HT1080 (cell line): ENCODE measurements at places on chromosomes 4 and X.

DNA sequence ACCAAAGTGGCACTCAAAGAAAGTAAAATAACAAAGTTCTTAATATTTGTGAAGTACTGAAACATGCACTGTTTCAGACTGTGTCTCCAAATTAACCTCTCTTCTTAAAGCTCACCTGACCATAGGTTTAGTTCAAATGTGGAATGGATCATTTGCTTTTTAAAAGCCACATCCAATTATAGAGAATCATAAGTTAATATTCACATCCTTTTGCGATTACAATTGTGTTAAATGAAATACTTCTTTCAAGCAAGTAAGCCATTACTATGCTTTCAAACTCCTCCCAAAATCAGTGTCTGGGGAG lies 95.3 kb upstream of the PTPN13 start:
- no peak for DNase-seq

- DNase-seq = no peak
Measured at GRCh38 chr4:87286970-87287369, 35.7 kb downstream of the HSD17B13 start.

GRCh38 chrX:37543324-37543723 lies 28.1 kb upstream of the LANCL3 start:
- no peak for DNase-seq

DNA sequence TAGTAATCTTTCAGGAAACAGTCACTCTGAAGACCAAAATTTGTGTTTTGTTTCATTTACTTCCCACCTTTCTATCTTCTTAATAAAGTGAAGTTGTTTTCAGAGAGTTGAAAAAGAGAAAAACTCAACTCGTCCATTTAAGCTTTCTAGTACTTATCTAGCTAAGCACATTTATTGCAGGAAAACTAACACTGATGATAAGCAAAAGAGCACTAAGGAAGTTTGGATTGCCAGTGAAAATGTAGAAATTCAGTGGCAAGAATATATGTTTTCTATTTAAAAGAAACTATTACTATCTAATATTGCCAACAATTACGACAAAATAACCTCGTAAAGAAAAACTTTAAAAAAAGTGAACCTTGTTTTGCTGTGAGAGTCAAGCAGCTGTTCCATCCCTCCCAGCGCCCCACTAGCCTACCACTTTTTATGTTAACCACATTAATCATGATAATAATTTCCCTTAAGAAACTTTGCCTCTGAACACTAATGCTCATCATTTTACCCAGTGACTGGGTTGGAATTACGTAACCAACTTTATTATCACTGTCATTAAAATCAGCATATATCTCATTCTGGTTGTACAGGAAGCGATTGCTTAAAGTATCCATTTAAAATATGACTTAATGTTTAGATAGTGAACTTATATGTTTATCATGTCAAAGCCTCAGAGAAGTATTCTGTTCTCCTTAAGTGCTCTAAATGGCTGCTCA lies 24.8 kb downstream of the SPRY1 start:
- DNase-seq = no peak

GRCh38 chr4:133555671-133556070 lies 406.6 kb downstream of the PCDH10 start:
- no peak for DNase-seq

DNA sequence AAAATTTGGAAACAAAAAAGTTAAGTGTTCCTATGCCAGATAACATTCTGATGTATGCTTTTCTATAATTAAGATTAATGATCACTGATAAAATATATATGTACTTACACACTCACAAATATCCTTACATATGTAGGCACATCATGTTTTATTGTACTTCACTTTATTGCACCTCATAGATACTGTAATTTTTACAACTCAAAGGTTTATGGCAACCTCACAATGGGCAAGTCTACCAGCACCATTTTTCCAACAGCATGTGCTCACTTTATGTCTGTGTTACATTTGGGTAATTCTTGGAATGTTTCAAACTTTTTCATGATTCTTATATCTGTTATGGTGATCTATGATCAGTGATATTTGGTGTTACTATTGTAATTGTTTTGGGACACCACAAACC lies 57.8 kb upstream of the GPRIN3 start:
- no peak for DNase-seq

DNA sequence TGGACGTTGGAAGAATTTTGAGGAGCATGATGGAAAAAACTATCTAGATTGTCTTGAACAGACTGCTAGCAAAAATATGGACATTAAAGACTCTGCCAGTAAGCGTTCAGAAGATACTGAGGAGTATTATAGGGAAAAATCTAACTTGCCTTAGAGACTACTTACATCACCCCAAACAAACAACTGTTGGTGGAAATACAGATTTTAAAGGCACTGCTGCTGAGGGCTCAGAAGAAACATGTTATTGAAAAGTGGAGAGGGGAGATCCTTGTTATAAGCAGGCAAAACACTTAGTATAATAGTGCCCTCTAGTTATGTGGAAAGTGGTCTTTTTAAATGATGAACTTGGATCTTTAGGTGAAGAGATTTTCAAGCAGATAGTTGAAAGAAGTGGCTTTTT lies 29.2 kb downstream of the MAD2L1 start:
- no peak for DNase-seq

DNA sequence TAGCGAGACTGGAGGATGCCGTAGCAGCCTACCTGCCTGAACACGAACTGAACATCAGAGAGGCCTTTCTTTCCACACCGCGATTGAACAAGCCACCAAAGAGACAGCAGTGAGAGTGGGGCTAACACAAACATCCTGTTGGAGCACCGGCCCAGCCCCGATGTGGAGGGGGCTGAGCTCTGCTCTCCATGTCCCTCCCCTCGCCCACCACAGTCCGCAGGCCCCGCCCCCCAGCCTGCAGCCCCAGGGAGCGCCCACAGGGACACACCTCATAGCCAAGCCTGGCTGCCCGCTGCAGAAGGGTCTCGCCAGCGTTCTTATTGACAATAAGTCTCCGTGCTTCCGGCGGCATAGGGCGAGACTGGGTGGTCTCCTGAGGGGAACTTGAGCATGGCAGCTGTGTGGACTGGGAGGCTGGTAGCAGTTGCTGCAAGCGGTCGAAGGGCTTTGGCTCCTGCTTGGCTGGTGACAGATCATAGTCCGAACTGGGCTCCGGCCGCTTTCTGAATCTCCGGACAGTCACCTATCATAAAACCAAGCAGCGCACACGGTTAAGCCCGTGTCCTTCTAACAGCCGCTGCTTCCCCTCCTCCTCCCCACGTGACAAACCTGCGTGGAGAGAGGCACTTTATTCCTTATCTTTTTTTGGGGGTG lies 35.8 kb downstream of the BCOR start:
- DNase-seq = no peak

DNA sequence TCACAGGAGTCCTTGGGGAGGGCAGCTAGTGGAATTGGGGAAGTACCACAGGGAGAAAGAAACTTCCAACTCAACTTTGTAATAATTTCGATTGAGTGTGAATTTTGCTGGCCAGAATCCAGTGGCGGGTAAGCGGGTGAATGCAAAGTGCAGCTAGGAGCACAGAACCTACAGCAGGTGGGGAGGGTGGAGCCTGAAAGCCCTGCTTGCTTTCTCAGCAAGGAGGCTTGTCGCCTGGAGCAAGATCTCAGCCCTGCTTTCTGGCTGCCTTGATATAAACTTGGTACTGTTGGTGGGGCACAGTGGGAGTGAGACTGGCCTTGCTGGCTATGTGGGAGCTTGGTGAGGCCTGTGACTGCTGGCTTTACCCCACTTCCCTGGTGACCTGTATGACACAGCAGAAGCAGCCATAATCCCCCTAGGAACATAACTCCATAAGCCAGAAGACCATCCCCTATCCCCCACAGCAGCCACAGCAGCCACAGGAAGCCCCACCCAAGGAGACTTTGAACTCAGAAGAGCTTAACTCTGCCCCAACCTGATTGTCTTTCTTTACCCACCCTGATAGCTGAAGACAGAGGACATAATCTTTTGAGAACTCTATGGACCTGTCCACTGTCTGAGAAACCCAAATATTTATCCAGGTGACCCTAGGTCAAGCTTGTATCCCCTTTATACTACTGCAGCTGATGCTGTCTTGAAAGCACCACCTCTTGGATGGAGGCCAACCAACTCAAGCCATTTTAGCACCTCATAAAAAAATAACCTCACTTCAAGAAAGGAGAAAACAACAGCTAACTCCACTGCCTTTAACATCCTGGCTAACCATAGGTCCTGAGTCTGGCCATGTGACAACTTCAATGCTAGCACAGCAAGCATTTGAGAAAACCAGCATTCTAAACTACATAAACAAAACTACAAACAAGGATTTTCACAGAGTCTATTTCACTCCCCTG lies 87.2 kb upstream of the PDE5A start:
- no peak for DNase-seq

GRCh38 chr4:107219681-107220080 lies 183.6 kb upstream of the DKK2 start:
- DNase-seq = no peak

- no peak for DNase-seq
Measured at GRCh38 chrX:38402118-38402517, 49.7 kb downstream of the OTC start.

GRCh38 chr4:126725906-126726305 lies 906.9 kb upstream of the INTU start:
- no peak for DNase-seq

GRCh38 chr4:95000076-95000648 lies 242.4 kb downstream of the BMPR1B start:
- no peak for DNase-seq

DNA sequence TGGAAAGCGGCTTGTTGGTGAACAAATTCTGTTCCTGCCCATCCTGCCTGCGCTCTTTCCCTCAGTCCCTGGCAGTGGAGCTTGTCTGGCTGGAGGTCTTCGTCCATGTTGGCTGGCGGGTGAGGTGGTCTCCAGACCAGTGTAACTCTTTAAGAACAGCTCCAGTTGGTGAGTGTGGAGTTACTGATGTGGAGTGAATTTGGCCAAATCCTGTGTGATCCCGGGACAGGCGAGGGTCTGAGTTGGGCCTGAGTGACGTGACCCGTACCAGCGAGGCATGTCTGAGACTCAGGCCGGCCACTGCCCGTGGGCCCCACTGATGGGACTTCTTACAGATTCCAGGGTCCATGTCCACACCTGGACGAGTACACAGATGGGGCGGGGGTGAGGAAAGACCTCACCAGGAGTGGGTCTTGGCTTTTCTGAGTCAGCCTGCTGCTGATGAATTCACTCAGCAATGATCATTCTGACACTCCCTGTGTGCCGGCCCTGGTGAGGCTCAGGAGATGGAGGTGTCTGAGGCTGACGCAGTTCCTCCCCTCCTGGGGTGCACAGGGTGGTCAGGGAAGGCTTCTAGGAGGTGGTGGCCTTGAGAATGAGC lies 45.5 kb downstream of the PSAPL1 start:
- DNase-seq = no peak

- DNase-seq = peak; percentile 38
Measured at GRCh38 chr4:79042079-79042674, 102.9 kb upstream of the PAQR3 start.

GRCh38 chr4:106343865-106344646 lies 24.5 kb downstream of the GIMD1 start:
- no peak for DNase-seq

- DNase-seq = peak; percentile 15
Measured at GRCh38 chr4:75800972-75801371, 76.6 kb downstream of the USO1 start.

GRCh38 chrX:7115557-7115956 lies 32.0 kb upstream of the STS start:
- DNase-seq = no peak

DNA sequence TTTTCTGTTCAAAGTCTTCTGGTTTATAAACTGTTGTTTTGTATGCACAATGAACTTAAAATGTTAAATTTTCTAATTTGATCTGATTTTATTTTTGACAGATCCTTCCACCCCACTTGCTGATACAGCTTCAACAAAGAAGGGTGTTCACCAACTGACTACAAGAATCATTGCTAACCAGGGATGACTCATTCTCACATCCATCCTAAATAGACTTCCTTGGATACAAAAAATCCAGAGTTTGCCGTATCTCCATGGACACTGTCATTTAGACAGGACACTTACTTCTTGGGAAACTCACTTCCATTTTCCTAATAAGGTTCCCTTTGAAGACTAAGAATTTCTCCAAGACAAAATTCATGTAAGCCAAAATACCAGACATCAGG lies 111.6 kb upstream of the NWD2 start:
- peak; percentile 31 for DNase-seq

GRCh38 chrX:1027133-1027532 lies 185.3 kb downstream of the CRLF2 start:
- no peak for DNase-seq

DNA sequence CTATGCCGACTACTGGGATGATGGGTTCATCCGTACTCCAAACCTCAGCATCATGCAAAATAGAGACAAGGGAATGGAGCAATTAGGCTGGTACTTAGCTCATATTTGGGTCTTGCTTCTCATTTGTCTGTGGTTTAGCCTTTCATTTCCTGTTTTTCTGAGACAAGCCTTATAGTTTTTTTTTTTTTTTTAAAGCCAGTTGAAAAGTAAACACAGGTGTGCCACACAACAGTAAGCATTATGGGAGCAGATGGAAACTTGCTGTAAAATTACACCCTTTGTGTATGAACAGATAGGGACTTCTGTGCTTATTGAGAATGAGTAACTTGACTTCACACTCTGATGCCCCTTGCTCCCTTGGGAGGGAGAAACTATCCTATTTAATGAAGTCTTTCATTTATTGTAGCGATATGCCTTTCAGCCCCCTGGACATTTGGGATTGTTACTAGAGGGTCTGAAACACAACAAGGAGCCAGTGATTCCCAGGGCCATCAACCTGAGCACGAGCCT lies 13.7 kb downstream of the RASSF6 start:
- no peak for DNase-seq

DNA sequence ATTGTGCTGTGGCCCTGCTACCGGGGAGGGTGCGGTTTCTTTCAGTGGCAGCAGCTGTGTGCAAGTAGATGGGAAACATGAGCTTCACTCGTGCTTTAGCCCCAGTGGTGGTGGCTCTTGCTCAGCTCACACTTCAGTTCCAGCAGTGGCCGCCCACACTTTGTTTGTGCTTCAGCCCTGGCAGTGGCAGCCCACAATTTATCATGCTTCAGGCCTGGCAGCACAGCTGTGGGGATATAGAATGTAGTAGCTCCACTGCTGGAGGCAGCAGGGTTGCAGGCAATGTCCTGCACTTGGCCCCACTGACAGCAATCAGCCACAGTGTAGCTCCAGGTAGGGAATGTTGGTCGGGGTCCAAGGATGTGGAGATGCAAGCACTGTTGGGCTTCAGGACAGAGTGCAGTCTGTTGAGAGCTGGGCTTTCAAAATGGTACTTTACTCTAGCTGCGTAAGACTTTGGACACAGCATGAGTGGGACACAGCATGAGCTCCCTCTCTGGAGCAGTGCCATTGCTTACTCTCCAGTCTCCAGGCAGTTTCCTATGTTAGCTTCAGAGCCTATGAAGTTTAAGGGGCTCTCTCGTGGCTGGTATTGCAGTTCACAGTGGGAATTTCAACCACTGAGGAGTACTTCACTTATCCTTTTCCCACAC lies 413.1 kb downstream of the PDGFC start:
- DNase-seq = no peak

DNA sequence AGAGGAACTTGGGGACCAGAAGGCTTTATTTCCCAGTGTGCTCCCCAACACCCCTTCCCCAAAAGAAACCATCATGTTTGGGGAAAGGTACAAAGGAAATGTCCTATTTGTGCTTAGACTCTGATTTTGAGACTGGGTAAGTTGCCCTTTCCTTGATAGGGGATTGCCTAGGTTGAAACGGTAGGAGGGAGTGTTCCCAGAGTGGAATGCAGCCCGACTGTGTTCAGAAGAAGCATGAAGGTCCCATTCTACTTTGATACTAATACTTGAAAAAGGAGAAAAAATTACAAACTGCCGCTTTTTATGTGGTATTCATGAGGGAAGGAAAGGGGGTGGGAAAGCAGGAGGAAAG lies 32.4 kb upstream of the TMEM131L start:
- DNase-seq = no peak

GRCh38 chrX:37998586-37999262 lies 7.6 kb upstream of the SYTL5 start:
- peak; percentile 77 for DNase-seq
